ENCODE measurements at places on chromosomes 12 and 14.
A peak's percentile ranks its signal among the peaks of the same experiment; 100 is the strongest.

DNA sequence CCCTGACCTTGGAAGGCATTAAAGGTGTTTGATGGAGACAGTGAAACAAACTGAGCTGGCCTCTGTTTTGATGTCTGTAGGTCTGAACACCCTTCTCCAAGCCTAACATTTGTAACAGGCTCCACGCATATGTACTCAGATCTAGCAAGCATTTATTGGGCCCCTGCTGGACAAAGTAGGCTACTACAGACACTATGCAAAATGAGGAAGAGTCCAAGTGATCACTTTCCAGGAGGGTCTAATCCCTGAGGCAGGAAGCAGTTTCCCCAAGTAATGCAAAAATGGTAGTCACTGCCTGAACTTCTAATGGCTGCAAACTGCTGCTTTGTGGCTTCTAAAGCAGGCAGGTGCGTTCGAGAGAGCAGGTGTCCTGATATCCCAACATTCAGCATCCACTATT is 405.8 kb downstream of the MED13L start:
- no peak for DNase-seq

DNA sequence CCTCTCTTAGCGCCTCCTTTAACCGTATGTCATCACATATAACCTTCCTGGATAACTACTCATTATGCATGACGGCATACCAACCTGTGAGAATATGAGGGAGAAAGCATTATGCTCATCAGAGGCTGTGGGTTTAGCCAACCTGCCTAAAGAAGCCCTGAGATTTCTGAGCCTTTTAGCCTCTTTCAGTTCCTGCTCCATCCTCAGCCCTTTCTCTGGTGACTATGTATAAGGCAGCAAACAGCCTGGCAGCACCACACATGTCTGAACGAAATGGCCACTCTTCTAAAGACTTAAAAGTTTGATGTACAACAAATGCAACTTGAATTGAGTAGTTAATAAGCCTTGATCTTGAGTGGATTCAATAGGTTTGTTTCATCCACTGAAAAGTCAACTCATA is 64.8 kb upstream of the SOX5 start:
- no peak for DNase-seq

DNA sequence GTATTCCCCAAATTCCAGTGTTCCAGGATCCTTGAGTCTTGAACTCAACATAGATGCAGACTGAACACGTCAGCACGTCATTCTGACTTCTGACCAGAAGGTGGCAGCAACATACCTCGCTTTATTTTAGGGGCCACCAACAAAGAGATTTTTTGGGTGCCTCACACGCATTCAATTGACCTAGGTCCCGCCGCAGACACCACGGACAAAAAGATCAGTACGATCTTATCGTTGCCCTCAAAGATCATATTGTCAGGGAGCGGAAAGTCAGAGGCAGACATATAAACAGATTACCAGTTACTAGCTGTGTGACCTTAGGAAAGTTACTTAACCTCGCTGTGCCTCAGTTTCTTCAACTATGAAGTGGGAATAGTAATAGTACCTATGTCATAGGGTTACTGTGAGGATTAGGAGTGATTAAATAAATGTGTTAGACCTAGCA is 6.5 kb upstream of the PRPH start:
- DNase-seq: peak; percentile 52

DNA sequence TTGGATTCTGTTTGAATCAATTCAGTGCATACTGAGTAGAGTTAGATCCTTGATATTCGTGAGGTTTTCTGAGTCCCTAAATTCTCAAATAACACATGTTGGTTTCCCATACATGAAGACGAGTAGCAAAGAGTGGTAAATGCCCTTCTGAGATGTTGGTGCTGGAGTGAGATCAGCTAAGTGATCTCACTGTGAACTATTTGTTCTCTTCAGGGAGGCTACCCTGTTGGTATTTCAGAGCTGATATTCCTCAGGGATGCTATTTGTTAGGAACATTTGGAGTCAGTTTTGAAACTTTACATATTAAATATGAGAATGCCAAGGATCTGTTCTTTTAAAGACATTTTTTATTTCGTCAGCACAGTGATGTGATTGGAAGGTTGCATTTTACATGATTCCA is 54.7 kb downstream of the SUSD6 start:
- no peak for DNase-seq

DNA sequence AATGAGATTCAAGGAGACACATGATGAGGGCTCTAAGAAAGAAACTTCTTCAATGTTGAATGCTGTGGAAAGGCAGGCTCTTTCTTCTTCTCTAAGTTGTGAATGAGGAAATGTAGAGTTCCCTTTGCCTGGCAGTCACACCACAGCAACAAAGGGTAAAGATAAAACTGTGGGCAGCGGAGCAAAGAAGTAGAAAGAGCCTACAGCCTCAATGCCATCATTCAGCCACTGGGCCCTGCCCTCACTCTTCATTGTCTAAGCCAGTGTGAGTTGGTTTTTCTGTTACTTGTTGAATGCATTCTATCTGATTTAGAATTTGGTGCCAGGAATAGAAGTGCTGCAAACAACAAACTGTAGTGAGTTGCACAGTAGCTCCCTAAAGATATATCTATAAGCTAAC is 12.2 kb downstream of the SDR9C7 start:
- no peak for DNase-seq

- no peak for DNase-seq
Observed at GRCh38 chr12:332581-333205, 56.4 kb downstream of the KDM5A start.

- DNase-seq: no peak
Observed at GRCh38 chr14:89014569-89014850, 190.1 kb downstream of the TTC8 start.

GRCh38 chr12:12086362-12086761 is 15.6 kb downstream of the BCL2L14 start:
- no peak for DNase-seq

DNA sequence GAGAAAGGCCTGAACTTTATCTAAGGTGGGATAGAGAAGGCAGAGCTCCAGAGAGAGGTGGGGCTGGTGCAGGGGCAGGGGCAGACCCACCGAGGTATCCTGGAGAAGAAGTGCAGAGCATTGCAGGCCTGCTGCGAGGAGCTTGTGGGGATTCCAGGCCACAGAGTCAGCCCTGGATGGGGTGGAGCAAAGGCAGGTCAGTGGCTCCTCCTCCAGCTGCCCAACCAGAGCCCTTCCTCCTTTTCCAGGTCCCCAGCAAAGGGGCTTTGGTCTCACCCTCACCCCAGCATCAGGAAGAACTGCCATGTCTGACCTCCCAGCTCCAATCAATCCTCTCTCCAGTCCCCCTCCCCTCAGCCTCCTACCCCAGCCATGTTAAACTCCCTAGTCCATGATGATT is 19.8 kb upstream of the ZNF740 start:
- DNase-seq: no peak

- DNase-seq: no peak
Observed at GRCh38 chr14:79011920-79012204, 841.7 kb downstream of the NRXN3 start.

GRCh38 chr14:21414137-21414631 is 30.4 kb upstream of the SUPT16H start:
- DNase-seq: no peak

DNA sequence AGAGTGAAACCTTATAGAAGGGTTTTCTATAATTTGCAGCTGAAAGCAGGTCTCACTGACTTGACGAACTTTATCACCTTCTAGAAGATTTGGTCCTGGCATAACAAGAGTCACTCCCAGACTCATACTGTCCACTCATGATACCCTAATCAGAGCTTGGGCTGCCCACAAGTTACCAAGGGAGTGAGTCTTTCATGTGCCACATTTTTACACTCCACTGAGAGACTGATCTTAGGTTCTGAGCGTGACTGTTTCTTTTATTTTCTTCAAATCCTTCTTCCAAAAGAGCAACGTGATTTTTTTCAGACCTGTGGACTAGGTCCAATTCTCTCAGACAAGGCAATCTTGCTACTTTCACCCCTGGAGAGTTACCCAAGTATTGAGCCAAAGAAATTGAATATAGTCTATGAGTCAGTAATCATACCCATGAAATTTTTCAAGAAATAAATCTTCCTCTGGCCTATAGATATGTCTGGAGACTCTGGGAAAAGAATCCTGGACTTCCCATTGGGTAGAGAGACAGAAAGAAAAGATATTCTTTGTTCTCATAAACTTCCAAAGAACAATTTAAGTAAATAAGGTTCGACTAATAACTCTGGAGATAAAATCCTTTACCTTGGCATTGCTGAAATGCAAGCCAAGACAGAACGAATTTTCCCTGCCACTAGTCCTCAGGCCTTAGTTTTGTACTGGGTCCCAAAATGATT is 26.9 kb downstream of the SIX1 start:
- no peak for DNase-seq

GRCh38 chr12:109131154-109132050 is 15.0 kb downstream of the ACACB start:
- DNase-seq: no peak

- DNase-seq: peak; percentile 39
Observed at GRCh38 chr12:66279123-66279712, 23.1 kb upstream of the HELB start.

DNA sequence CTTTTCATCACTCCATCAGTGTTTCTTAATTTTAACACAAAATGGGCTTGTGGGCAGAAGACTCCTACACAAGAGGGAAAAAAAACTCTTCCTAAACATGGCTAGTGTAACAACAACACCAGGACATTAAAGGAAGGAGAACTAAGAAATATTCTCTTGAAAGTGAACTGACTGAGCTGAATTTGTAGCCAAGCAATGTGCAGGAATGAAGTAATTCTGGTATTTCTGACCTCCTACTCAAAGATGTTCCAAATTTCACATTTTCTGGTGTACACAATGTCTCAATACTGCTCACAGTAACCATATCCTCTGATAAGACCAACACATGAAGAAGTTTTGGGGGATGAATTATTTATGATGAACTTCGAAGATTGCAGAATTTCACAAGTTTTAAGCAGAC is 357.3 kb downstream of the DUSP6 start:
- no peak for DNase-seq

DNA sequence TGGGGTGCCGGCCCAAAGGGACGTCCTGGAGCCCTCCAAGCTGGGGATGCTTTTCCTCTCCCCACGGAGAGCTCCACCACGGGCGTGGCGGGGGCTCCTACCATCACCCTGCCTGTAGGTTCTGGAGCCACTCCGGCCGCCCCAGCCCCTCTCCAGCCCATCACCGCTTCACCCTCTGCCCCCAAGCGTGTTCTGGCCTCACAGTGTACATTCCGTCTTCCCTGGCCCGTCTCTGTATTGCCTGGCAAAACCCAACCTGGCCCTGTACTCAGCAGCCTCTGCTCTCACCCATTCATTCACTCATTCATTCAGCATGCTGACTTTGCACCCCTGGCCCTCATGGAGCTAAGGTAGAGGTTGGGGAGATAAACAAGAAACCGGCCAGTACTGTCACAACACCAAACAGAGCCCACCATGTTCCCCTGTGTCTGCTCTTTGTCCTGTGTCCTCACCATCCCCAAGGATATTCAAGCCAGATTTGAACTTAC is 20.3 kb downstream of the SLC25A29 start:
- no peak for DNase-seq

- no peak for DNase-seq
Observed at GRCh38 chr14:79745046-79745445, 466.3 kb downstream of the DIO2 start.

- DNase-seq: peak; percentile 60
Observed at GRCh38 chr12:108856428-108857157, 790 bp downstream of the SSH1 start.

- DNase-seq: no peak
Observed at GRCh38 chr14:55458800-55459515, 18.5 kb upstream of the TBPL2 start.

GRCh38 chr12:40241741-40242140 is 16.9 kb downstream of the LRRK2 start:
- no peak for DNase-seq

DNA sequence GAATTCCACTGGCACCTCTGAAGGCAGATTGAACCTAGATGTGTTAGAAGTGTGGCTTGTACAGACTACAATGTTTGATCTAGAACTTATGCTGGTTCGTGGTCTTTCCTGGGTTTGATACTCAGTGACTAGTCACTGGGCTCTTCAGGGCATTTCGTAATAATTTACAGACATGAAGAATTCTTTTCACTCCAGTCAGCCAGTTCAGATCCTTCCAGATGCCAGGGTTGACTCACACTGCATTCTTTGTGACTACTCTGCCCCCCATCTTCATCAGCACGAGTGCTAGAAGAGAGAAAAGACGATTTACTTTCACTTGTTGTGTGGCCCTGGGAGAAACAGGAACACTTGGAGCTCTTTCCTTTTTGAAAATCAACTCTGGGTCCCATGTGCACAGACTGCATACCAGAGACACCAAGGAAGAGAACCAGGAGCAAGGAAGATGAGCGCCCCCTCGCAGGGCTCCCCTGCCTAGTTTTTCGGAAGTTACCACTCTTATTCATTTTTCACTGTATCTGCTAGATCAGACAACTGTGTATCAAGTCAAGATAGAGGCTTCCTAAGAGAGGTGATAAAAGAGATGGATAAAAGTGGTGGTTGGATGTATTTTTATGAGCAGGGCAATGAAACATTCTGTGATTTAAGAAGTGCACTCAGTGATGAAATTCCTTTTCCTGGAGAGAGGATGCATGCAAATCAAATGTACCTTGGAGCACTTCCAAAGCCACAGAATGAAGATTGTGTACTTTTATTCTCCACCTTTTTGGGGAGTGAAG is 33.5 kb upstream of the EVL start:
- no peak for DNase-seq

- no peak for DNase-seq
Observed at GRCh38 chr12:95863337-95863736, 4.6 kb downstream of the SNRPF start.

- DNase-seq: no peak
Observed at GRCh38 chr12:2749580-2749979, 45.2 kb upstream of the FKBP4 start.

- DNase-seq: no peak
Observed at GRCh38 chr14:100305324-100306100, 732 bp downstream of the SLC25A29 start.
